Daoy (cell line): ENCODE measurements at places on chromosomes 1 and 21.

- no peak for DNase-seq
Observed at GRCh38 chr1:230827081-230827681, 41.1 kb downstream of the C1orf198 start.

- DNase-seq, result peak; percentile 59
Observed at GRCh38 chr1:47637111-47637685, 199.4 kb downstream of the FOXD2 start.

- no peak for DNase-seq
Observed at GRCh38 chr1:7768583-7768982, 2.5 kb upstream of the VAMP3 start.

GRCh38 chr1:10108134-10108663 lies 75.4 kb downstream of the UBE4B start:
- DNase-seq, result peak; percentile 77
